NCI-H524 treated with DMSO at 0.1 percent for 48 hours (cell line): ENCODE measurements at places on chromosomes 4 and X.
A peak's percentile ranks its signal among the peaks of the same experiment; 100 is the strongest.

- no peak for DNase-seq
Measured at GRCh38 chrX:111376897-111377578, 35.0 kb downstream of the DCX start.

GRCh38 chrX:26889574-26889973 lies 573.6 kb downstream of the PPP4R3C start:
- DNase-seq: no peak

GRCh38 chrX:8310409-8310808 lies 139.3 kb upstream of the VCX2 start:
- no peak for DNase-seq

DNA sequence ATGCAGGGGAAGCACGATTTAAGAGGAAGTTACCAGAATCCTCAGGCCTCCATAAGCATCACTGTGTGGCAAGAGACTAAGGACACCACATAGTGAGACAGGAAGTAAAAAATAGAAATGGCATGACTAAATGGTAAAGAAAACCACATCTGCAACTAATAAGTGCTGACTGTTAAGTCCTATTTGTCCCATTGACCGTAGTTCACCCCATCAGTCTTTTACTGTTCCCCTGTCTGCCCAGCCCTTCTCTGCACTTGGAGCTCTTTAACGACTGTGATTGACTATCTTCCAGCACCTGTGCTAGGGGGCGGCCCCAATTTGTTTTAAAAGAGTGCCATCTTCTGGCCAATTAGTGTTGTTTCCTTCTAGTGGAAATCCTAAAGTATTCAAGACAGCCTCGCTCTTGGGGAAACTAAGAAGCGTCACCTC lies 94.2 kb downstream of the MAOA start:
- peak; percentile 67 for DNase-seq

DNA sequence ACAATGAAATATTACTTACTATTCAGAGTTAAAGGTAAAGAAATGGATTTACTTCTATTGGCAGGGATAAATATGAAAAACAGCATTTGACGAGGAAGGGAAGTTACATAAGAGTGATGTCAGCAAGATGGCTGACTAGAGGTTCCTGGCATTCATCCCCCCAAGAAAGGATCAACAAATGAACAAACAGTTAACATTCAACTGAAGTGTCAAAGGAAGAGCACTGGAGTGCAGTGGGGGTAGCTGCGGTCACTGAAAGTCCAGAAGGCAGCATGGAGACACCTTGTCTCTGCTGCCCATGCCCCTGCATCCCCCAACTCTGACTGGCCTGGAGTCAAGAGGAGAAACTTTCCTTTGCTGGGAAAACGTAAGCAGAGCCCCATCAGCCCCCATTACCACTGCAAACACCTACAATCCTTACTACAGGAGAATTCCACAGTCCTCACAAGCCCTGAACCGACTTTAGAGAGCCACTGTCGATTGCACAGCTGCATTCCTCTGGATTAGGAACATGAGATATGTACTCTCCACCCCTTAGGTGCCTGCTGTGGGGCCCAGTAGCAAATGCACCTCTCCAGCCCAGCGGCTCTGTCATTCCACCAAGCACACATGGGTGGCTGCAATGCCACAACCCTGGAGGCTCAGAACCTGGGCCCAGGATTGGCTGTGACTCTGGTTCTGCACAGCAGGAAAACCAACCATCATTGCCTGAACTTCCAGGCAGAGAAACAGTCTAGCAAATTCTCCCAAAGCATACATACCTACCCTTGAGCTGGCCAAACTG lies 79.5 kb downstream of the CBR4 start:
- DNase-seq: no peak

- DNase-seq: no peak
Measured at GRCh38 chr4:164508771-164509170, 245.2 kb upstream of the SMIM31 start.

DNA sequence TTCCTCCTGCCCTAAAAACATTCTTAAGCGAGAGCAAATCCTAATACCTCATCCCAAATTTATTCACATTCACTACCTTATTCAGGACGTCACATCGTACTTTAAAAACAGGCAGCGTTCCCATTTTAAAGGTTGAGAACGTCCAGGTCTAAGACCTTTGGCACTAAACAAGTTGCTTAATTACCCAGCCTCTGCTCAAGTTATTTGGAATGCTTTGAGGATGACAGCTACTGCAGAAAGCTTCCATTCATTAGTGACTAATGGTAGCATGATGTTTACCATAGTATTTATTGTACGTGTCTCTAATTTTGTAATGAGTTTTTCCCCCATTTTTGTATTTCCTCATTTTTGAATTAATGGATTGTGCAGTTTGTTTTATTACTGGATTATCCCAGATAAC lies 1.5 kb downstream of the USP38 start:
- no peak for DNase-seq

DNA sequence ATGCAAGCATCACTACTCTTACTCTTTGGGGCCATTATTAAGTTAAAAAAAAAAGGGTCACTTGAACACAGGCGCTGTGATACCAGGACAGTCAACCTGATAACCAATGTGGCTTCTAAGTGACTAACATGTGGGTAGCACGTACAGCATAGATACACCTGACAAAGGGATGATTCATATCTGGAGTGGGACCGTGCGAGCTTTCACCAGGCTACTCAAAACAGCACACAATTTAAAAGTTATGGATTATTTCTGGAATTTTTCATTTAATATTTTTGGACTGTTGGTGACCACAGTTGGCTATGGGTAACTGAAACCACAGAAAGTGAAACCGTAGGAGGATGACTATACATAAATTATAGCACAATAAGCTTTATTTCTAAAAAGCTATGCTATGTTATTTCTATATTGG lies 113.8 kb upstream of the STIM2 start:
- no peak for DNase-seq

DNA sequence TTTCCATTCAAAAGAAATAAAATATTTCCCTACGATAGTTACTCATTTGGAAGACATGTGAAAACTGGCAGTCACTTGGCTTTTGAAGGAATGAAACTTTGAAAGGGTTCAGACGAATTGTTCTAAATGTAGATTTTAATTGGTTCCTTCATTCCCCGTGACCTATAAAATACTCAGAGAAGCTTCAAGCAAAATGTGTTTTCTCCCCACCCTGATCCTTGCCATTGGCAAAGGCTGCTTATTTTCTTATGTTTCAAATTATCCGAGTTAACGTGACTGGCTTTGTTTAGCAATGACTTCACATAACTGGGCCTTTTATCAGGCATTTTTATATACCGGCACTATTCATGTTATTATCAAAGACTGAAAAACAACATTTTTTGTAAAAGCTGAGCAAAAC lies 204.1 kb upstream of the NEIL3 start:
- DNase-seq: no peak

DNA sequence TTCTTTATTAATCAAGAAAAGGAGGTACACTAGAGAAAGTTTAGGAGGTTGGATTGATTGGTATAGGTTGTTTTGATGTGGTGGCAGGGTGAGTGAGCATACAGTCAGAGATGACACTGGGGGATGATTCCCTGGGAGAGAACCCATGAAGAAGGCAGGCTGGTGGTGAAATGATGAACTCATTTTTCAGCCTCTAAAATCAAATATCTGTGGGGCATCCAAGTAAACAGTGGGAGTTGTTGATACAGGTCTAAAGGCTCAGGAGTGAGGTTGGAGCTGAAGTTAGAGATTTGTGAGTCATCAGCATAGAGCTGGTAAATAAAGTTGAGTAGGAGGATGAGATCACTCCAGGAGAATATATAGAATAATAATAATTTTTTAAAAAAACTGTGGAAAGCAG lies 10.0 kb upstream of the AP1S2 start:
- DNase-seq: no peak

DNA sequence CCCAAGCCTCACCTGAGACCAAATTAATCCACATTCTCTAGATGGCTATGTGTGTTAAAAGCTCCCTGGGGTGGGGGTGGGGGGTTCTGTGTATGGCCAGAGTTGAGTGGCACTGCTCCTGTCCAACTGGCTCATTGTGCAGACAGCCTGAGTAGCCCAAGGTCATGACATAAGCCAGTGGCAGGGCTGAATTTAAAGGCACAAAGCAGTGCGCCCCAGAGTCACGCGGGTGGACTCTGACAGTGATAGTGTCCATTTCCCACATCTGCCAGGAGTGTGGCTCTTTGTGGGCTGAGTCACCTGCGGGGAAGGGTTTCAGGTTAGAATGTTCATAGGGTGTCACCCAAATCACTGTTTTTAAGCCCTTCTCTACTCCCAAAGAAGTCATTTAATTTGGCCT lies 45.4 kb downstream of the SCD5 start:
- DNase-seq: no peak
